GM12892 (cell line): ENCODE measurements at places on chromosomes 7 and 10.

DNA sequence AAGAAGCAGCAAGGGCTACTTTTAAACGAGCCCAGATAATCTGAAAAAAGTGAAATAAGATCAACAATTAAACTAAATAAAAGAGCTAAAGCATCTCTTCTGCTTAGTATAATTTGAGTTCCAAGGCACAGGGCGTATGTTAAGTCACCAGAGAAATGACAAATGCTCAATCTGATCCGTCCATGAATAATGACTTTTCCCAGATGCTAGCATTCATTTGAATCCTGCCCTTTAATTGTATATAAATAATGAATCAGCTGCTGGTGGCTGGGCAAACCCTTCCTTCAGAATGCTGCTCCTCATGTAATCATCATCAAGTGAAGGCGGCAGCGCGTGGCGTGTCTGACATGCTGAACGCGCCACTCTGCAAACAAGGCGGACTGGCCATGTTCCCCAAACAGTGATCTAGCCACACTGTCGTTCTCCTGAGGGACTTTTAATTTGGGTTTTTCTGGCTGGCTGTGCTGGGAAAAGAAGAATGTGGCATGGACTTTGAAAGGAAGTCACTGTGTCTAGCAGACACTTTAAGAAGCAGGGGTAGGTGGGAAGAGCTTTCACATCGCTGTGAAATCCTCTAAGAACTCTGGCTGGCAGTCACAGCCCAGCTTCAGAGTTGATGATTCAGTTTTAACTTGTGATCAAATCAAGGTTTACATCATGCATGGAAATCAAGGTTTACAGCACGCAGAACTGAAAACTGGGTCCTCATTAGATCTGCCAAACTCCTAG, 70.7 kb downstream of the BEND7 start:
- DNase-seq: no peak

DNA sequence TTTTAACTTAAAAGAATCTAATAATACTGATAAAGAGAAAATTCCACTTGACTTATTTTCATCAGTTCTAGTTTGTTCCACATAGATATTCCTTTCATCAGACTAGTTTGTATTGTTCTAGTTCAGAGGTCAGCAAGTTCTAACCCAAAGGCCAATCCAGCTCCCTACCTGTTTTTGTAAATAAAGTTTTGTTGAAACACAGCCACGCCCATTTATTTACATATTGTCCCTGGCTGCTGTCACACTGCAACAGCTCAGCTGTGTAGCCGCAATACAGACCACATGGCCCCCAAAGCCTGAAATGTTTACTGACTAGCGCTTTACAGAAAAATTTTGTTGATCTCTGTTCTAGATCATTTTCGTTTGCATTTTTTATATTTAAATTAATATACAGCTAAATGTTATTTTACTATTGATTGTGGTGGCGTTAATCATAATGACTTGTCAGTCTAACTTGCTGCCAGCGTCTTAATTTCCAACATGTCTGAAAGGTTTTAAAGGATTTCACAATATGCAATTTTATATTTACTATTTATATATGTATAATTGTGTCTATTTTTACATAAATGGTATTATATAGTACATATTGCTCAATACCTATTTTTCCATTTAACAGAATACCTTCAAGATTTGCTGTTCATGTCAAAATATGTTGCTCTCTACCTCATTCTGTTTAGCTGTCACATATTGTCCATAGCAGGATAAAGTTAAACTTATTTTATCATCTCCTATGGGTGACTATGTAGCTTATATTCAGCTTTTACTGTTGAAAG, 159.3 kb downstream of the DYNC1I1 start:
- no peak for DNase-seq

GRCh38 chr10:30368065-30368718, 19.1 kb upstream of the MTPAP start:
- no peak for DNase-seq

- no peak for DNase-seq
Measured at GRCh38 chr10:118590334-118590733, 5.1 kb downstream of the PRLHR start.

- no peak for DNase-seq
Measured at GRCh38 chr7:16055263-16055976, 365.9 kb downstream of the CRPPA start.

DNA sequence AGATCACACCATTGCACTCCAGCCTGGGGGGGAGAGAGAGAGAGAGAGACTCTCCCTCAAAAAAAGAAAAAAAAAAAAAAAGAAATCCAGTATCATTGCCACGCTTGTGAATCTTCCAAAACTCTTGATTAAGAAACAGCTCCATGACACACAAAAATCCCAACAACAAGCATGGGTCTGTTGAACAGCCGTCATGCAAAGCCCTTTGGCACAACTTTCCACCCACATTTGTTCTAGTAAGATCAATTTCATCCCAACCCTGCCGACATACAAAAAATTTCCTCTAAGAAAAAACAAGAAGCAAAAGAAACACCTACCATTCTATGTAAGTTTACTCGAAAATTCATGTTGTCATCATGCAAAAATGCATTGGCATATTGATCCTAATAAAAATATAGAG, 62.8 kb downstream of the ARMH3 start:
- DNase-seq: no peak
